Activated naive CD8-positive, alpha-beta T cell treated with anti-CD3 and anti-CD28 coated beads, Interleukin-2, amount 10 ng/mL, durations not matched to agents 7 days and 5 days (primary cell): ENCODE measurements at places on chromosomes 7 and 10.

DNA sequence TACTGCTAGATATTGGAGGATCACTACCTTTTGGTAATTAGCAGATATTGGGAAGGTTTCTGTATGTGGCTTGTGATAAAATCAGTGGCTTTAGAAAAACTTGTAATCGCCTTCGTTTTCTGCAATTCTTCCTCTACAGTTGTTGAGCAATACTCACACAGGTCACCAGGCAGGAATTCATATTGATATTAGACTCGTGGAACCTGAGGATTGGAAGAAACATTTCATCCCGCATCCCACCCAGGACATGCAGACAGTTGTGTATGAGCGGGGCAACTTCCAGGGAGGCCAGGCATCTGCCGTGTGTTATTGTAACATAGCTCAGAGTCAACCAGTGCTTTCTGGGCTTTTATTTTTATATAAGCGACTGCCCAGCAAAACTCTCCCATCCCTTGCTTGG lies 821.3 kb downstream of the LRMDA start:
- no peaks in the 10 kb centered on the region for H3K4me1 ChIP-seq
- no peak overlapping the region for H3K27ac ChIP-seq
- H3K27me3 ChIP-seq = no peaks in the 10 kb centered on the region

GRCh38 chr10:126501828-126502227 lies 113.6 kb upstream of the ADAM12 start:
- H3K4me1 ChIP-seq = no peaks in the 10 kb centered on the region
- H3K36me3 ChIP-seq = no peaks in the 10 kb centered on the region
- H3K27ac ChIP-seq = no peak overlapping the region
- H3K4me3 ChIP-seq = no peak overlapping the region
- H3K27me3 ChIP-seq = no peaks in the 10 kb centered on the region

DNA sequence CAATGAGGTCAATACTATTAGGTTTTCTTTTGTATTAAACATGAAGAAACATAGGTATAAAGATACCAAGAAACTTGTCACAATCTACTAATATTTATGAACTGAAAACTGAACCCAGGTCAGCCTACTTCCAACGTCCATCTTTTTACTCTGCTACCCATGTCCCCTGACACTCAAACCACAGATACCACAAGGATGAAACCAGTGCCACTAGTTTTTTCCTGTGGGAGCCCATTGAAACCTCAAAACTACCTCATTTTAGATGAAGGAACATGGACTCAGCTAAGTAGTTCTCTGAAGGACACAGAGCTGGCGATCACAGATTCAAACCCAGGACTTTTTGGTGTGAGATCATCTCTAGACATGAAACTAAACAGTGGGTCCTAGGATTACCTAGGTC lies 6.8 kb downstream of the TET1 start:
- H3K27me3 ChIP-seq = peaks cover 50% of the 10 kb centered on the region
- H3K4me3 ChIP-seq = no peak overlapping the region
- DNase-seq = no peak

- peaks cover 19% of the 10 kb centered on the region for H3K27me3 ChIP-seq
- H3K4me3 ChIP-seq = no peak overlapping the region
- no peaks in the 10 kb centered on the region for H3K4me1 ChIP-seq
- DNase-seq = no peak
Measured at GRCh38 chr7:75689246-75690099, 49.3 kb downstream of the HIP1 start.

DNA sequence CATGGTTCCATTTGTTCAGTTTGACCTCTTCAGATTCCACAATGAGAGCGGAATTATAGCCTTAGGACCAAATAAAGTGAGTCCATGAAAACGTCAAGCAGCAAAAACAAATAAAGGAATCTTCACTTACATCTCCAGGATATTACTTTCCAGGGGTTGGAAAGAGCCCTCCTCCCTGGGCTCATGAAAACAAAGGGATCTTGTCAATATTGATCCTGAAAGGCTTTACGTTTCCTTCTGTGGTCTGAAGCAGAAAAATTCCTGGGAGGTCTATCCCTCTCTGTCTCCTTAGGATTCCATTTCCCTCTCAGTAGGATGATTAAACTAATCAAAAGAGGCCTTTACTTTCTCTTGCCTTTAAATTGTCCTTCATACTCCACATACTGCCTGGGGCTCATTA lies 293.5 kb downstream of the GPAM start:
- no peaks in the 10 kb centered on the region for H3K27me3 ChIP-seq
- DNase-seq = no peak
- H3K27ac ChIP-seq = no peak overlapping the region
- H3K36me3 ChIP-seq = no peaks in the 10 kb centered on the region

- H3K36me3 ChIP-seq = no peaks in the 10 kb centered on the region
- H3K27me3 ChIP-seq = no peaks in the 10 kb centered on the region
- no peak overlapping the region for H3K4me3 ChIP-seq
- H3K4me1 ChIP-seq = no peaks in the 10 kb centered on the region
- DNase-seq = no peak
Measured at GRCh38 chr10:52741851-52742250, 30.7 kb downstream of the MBL2 start.

- H3K27me3 ChIP-seq = no peaks in the 10 kb centered on the region
- H3K27ac ChIP-seq = no peak overlapping the region
- DNase-seq = no peak
- no peaks in the 10 kb centered on the region for H3K4me1 ChIP-seq
- no peak overlapping the region for H3K4me3 ChIP-seq
Measured at GRCh38 chr10:76122056-76122455, 690.6 kb downstream of the LRMDA start.

DNA sequence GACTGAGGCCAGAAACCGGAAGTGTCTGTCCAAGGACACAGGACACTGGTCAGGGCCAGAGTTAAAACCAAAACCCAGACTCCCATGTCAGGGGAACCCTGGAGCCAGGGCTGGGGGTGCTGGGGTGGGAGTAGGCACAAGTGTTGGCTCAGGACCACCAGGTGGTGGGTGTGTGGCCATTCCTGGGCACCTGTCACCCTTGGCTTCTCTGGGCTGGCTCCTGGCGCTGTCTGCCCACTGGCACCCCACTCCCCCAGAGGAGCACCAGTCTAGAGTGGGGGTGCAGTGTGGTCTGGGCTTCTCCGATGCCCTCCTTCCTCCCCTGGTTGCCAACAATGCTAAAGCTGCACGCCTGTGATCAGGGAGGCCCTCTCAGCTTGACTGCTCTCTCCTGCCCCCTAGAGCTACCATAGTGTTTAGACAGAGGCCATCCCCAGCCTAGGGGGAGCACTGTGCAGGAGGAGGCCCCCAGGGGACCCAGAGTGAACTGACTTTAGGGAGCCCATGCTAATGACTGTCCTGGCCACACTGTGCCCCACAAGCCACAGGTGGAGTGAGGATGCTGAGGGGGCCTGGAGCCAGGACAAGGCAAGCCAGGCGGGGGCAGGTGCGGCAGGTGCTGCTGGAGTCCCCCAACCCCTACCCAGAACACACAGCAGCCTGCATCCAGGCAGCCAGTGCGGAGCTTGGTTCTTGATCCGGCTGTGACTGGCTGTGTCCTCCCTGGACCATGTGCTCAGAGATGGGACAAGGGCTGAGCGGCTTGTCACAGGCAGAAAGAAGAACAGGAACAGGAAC lies 11.0 kb downstream of the RASGEF1A start:
- H3K4me1 ChIP-seq = peaks cover 10% of the 10 kb centered on the region
- no peaks in the 10 kb centered on the region for H3K36me3 ChIP-seq
- peak; percentile 50 for DNase-seq
- H3K27ac ChIP-seq = peak overlapping the region; percentile 1
- peaks cover 4% of the 10 kb centered on the region for H3K27me3 ChIP-seq

DNA sequence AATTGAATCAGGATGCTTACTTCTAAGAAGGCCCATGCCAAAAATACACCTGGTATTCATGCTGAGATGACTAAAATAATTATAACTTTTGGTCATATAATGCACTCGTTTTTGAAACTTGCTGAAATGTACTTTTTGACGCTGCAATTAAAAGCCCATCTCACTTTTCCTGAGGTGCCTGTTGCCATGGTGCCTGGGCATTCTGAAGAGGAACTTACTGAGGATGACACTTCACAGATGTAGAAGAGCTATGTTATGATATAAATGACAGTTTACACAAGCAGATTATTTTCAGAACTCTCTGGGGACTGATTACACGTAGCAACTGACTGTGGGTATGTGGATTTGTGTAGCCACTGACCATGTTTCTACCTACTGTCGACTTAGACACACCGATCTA lies 182.4 kb downstream of the TPK1 start:
- peaks cover 9% of the 10 kb centered on the region for H3K4me1 ChIP-seq
- no peak for DNase-seq
- H3K27ac ChIP-seq = no peak overlapping the region
- no peak overlapping the region for H3K4me3 ChIP-seq

GRCh38 chr10:2547606-2548005 lies 519.7 kb upstream of the PFKP start:
- H3K27ac ChIP-seq = no peak overlapping the region
- H3K27me3 ChIP-seq = peaks cover 2% of the 10 kb centered on the region
- no peak for DNase-seq
